ENCODE measurements at places on chromosomes 2 and 18. TPM values are rescaled to one million over a fixed set of nuclear protein-coding genes. Genes with fewer than 3 reads are reported as not detected.

TNFAIP6 gene
- 0.93 TPM for polyA plus RNA-seq

DNA sequence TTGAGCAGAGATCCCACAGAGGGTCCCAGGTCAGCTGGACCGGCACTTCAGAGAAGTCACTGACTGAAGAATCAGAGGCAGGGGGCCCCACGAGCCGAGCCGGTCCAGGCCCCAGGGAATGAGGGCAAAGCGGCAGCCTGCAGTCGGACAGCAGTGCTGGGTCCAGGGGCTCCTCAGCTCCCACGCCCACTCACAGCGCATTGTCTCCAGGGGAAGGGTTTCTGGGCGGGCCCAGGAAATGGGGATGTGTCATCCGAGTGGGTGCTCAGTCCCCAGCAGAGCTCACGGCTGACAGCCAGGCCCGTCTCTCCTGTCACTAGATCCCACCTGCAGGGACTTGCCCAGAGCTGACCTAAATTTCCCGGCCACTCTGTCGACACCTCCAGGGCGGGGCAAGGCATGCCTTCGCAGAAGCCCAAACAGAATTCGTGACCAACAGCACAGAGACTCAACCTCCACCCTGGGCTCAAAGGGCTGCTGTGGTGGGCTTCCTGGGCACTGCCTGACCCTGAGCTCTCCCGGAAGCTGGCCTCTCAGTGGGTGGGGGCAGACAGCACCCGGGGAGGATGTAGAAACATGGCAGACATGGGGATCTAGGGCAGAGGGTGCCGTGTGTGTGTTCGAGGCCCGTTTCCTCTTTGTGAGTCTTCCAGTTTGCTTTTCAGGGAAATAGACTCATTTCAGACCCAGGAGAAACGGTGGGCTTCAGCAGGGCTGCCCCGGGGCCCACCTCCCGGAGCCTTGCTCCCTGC lies 42.1 kb upstream of the TAF1B start:
- DNase-seq, result no peak

DNA sequence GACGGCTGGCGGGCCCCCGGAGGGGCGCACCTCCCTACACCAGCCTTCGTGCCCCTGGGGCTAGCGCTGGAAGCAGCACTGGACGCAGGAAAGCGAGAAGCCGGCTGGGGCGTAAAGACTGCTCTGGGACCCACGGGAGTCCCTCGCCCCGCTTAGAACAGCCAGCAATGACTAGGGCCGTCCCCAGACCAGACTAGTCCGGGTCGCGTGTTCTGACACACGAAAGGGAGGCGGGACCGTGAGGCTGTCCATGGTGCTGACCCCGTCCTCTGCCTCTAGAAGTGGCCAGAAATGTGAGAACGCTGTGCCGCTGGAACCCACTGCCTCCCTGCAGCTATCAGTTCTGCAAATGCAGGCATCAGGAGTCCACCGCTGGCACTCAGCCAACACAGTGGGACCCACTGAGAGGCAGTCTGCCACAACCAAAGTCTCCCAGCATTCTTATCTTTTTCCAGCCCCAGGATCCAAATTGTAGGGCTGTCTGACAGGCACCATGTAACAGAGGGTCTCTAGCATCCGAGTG lies at the start of gene UCN:
UCN (minus strand) TSS at position 87 of the 523 bp plus-strand sequence. CDS start 550 bp downstream, outside the sequence.
- DNase-seq, result no peak

GRCh38 chr2:168964251-168964807 lies 63.2 kb downstream of the G6PC2 start:
- DNase-seq, result no peak

ADCY3 gene
- polyA plus RNA-seq, result 19.9 TPM

- DNase-seq, result no peak
These were observed 9.4 kb downstream of the COLEC11 start for GRCh38 chr2:3604207-3604877.

DNA sequence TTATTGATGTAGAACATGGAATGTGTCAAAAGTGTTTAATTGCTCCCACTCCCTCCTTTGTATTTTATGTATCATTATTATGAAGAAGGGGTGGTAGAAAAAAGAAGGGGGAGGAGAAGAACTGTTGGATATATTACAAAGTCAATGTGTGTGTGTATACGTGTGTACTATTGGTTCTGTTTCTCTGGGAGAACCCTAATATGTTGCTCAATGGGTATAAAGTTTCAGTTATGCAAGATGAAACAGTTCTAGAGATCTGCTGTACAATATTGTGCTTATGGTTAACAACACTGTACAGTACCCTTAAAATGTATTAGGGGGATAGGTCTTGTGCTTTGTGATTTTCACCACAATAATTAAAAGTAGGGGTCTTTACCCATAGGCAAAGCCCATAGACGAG lies 58.1 kb upstream of the ZC3H15 start:
- DNase-seq, result no peak

- no peak for DNase-seq
These were observed 40.0 kb upstream of the STPG4 start for GRCh38 chr2:47195148-47195547.

TNFRSF11A gene
- polyA plus RNA-seq, result 2.0 TPM

GRCh38 chr2:223176970-223177369 lies 125.0 kb downstream of the KCNE4 start:
- no peak for DNase-seq

GRCh38 chr2:71074893-71075395 lies 6.5 kb downstream of the NAGK start:
- no peak for DNase-seq

- no peak for DNase-seq
These were observed 134.8 kb downstream of the DSEL start for GRCh38 chr18:67381608-67382150.

DNA sequence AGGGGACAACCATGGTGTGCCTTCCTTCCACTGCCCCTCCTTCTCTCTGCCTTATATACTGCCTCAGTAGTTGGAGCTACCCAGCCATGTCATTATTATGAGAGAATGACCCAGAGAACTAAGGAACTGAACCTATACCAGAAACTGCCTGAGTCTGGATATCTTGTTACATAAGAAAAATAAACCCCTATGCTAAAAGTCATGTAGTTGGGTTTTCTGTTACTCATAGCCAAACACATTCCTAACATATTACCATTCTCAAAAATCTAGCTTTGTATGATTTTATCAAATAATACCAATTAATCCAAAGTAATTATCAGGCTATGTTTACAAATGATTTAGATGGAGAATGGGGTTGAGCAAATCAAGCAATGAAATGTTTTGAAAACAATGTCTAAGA lies 15.0 kb upstream of the KLF7 start:
- no peak for DNase-seq

CIDEA gene
- not detected for polyA plus RNA-seq

Data from renal cortex interstitium (tissue), 15 donors.